ENCODE measurements at places on chromosomes 11 and 22.
A peak's percentile ranks its signal among the peaks of the same experiment; 100 is the strongest.

DNA sequence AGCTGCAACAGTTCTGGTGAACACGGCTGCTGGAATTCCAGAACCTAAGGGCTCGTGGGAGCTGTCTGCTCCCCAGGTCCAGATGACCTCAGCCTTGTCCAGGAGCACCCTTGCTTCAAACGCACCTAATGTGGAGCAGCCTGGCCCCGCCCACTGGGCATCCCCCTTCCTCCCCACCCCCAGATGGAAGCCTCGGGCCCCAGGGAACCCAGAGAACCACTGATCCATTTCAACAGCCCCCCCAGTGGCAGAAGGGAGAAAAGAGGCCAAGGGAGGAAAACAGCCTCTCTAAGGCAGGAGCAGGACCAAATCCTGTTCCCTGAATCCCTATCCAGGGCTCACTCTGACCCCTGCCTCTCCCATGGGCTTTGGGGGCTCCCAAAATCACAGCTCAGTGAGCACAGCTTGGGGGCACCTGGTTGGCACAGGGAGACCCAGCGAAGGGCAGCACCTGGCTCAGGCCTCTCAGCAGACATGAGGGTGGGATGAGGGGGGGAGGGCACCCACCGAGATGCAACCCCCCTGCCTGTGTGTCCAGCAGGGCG is 1.2 kb downstream of the CYTH4 start:
- DNase-seq: peak; percentile 65

DNA sequence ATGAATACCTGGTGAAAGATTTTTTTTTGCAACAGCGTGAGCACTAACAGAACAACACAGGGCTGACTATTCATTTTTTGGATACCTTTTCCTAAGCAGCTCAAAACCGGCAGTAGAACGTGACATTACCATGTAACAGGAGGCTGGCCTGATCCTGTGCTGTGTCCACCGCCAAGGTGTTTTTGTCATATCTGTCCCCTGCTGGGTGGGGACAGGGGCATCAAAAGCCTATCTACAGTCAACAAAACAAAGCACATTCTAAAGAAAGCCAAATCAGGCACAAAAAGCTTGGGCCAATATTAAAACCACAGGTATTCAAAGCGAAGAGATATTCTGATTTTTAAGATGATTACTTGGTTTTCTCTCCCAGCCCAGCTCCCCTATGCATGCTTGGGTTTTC is 151.2 kb downstream of the LRRC4C start:
- no peak for DNase-seq

DNA sequence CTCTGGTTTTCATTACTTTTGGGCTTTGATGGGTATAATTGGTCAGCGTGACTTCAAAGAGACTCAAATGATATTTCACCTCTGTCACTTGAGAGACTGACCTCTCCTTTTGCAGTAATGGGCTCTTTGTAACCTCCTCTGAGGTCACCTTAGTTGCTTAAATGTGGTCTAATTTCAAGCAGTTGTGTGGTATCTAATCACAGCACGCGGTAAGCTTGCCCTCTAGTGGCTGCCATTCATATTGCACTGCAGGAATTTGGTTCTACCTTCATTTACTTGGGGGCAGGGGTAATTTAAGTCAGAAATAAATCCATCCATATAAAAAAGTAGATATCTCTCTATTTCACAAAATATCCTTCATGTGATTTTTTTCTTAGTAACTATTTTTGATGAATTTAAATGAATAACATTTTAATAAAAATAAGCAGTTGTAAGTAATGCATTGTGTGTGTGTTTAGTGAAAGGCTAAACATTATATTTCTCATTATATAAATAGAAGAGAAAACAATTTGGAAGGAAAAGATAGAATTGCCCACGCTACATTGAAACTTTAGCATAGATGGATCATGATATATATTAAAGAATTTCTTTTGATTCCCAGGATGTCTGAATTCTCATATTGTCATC is 55.0 kb upstream of the ANO3 start:
- peak; percentile 29 for DNase-seq

GRCh38 chr11:61611309-61611708 is 30.4 kb upstream of the SYT7 start:
- no peak for DNase-seq

DNA sequence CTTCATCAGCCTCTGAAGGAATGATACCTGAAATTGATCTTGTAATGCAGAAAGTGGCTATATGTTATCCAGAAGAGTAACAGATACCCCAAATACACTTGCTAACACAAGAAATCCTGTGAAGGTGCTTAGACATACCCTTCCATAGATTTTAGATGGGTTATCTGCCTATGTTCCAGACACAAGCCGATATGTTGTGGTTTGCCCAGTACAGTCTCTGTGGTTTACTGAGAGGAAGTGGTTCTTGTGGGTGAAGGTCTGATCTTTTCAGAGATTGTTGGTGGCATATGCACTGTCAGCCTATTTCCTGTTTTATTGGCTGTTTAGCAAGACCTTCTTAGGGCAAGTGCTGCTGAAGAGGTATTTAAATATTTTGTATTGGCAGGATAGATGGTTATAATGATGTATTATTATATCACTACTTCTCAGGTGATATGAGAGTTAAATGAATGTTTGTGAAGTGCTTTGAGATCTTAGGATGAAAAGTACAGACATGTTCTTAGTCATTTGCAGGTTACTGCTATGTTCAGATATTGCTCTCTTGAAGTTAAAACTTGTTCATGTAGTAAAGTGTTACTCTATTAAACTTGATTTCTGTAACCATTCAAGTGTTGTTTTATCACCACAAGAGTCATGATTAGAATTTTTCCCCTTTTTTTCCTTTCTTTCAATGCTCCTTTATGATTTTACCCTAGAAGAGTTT is 8.2 kb downstream of the ARHGEF12 start:
- DNase-seq: peak; percentile 57

- no peak for DNase-seq
Measured at GRCh38 chr11:2368851-2369180, 8.3 kb upstream of the CD81 start.

GRCh38 chr11:32830796-32831195 is 1.1 kb downstream of the PRRG4 start:
- DNase-seq: no peak

DNA sequence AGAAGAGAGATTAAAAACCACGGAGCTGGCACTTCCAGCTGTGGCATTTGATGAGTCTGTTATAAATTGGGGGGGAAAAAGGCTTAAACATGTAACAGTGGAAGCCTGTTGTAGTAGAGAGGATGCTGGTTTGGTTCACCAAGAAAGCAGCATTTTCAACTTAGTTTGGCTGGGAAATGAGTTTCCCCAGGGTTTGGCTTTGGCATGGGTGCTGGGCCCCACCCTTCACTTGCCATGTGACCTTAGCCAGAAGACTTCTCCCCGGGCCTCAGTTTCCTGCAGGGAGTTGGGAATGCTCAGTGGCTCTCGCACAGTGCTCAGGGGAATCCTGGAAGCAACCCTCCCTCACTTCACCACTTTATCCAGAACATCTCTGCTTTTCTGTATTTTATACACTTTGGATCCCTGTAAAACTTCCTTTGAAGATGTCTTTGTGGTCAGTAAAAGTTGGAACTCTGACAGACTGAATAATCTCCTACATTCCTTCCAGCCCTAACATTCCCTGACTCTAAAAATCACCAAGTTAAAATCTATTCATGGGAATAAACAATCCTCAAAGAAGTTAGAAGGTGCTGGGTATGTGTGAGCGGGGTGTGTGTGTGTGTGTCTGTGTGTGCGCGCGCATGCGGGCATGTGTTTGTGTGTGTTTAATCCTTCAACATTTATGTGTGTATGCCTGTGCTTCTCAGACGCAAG is 166.0 kb downstream of the TENM4 start:
- no peak for DNase-seq
